ENCODE measurements at places on chromosomes 4 and X.
A peak's percentile ranks its signal among the peaks of the same experiment; 100 is the strongest.

DNA sequence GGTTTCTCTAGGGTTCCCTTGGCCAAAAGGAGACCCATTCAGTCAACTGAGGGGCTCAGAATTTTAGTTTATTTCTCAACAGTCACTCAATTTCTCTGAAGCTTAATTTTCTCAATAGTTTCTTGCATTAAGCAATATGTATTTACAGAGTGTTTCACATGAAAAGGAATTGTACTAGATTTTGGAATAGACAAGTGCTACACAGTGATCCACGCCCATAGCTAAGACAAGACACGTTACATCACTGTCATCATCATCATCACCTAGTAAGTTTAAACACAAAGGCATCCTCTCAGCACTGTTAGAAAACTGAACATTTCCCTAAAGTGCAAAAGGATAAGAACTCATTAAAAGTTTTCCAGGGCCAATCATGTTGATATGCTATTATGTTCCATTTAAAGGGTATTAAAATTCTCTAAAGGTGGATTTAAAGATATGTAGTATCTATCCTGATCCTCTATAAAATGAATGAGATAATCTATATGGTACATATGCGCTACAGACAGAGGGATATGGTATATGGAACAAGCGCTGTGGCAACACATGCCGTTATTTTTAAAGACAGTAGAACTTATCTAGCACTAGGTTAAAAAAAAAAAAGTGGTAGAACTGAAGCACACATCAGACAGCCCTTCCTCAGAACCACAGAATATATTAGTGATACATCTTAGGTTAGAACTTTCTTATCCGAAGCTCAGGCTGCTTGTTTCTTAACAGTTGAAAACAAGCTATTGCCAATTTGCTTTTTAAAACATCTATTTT is 12.1 kb downstream of the PPA2 start:
- DNase-seq, result no peak

- no peak for DNase-seq
Measured at GRCh38 chr4:4415806-4416805, 29.2 kb downstream of the NSG1 start.

- DNase-seq, result no peak
Measured at GRCh38 chrX:12366440-12366839, 228.2 kb downstream of the FRMPD4 start.

GRCh38 chr4:18291256-18291655 is 269.7 kb upstream of the LCORL start:
- no peak for DNase-seq

- peak; percentile 24 for DNase-seq
Measured at GRCh38 chrX:13863324-13863723, 46.4 kb upstream of the GPM6B start.

- no peak for DNase-seq
Measured at GRCh38 chr4:114562176-114562904, 36.3 kb upstream of the UGT8 start.

DNA sequence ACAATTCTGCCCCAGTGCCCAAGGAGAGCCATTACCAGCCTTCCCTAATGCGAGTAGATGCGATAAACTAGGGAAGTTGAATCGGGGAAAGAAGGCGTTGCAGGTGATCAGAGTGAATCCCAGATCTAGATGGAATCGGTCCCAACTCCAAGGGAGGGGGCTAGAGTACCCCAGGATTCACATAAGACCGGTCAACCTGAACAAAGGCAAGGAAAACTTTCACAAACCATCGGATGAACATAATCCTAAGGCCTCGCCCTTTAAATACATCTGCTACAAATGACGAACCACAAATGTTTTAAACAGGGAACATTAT is 11.2 kb upstream of the ZCCHC13 start:
- no peak for DNase-seq

- peak; percentile 59 for DNase-seq
Measured at GRCh38 chr4:47836641-47837093, 1.2 kb downstream of the CORIN start.

- DNase-seq, result no peak
Measured at GRCh38 chr4:54017308-54017707, 47.1 kb downstream of the CHIC2 start.

DNA sequence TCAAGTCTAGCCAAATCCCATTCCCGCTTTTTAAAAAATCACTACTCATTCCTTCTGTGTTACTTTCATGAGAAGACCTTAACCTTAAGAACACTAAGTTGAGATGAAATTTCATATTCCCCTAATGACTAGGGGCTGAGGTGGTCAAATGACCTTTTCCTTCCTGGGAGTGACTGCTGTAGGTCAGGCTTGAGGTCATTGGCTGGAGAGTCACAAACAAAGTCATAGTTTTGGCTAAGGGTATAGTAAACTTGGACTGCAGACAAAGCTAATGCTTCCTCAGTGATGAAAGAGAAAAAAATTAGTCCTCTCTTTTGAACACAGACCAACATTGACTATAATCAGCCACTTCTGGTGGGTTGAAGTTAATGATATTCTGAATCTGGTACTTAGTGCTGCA is 16.0 kb upstream of the FGF2 start:
- no peak for DNase-seq

GRCh38 chr4:182555997-182556418 is 312.8 kb downstream of the TENM3 start:
- peak; percentile 30 for DNase-seq

DNA sequence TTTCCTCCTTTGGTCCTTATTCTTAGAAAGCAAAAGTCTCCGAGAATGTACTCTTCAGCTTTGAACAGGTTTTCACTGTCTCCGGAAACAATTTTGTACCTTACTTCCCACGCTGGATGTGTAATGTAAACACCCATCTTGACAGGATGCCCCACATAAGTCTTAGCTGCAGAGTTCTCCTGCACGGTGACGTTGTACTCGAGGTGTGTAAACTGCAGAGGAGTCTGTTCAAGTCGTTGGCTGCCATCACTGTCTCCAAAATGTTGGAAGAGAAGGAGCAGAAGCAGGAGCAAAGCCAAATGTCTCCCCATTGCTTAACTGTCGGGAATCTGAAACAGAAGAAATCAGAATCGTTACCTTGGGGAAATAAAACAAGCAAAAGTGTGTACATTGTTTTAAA is 14.1 kb downstream of the FAT1 start:
- DNase-seq, result no peak

GRCh38 chrX:100650841-100651240 is 6.8 kb downstream of the SRPX2 start:
- no peak for DNase-seq

GRCh38 chrX:37776987-37777325 is 2.9 kb upstream of the CYBB start:
- no peak for DNase-seq

GRCh38 chrX:10326578-10326977 is 169.8 kb downstream of the CLCN4 start:
- DNase-seq, result peak; percentile 7

DNA sequence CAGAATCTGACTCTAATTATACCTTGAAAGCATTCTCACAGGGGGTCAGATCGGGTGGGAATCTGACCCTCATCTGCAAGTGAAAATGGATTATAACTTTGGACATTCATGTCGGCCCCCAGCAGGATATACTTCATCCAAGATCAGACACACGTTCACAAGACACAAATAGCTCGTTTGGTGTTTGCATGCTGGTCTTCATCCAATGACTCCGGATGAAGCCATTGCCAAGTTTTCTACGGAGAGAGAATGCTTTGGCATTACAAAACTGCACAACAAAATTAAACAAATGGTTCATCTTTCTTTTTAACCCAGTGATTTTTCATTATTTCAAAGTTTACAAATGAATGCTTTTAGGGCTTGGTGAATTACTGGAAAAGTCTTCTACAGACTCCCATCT is 105.5 kb downstream of the MID1 start:
- DNase-seq, result no peak

DNA sequence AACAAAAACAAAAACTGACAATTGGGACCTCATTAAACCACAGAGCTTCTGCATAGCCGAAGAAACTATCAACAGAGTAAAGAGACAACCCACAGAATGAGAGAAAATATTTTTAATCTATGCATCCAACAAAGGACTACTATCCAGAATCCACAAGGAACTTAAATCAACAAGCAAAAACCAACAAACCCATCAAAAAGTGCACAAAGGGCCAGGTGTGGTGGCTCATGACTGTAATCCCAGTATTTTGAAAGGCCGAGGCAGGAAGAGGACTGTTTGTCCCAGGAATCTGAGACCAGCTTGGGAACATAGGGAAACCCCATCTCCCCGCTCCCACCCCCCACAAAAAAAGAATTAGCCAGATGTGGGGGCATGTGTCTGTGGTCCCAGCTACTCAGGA is 10.7 kb downstream of the C4orf51 start:
- no peak for DNase-seq

- no peak for DNase-seq
Measured at GRCh38 chr4:142292231-142292630, 553.9 kb downstream of the INPP4B start.

- DNase-seq, result no peak
Measured at GRCh38 chr4:12170308-12170707, 741.6 kb upstream of the HS3ST1 start.

DNA sequence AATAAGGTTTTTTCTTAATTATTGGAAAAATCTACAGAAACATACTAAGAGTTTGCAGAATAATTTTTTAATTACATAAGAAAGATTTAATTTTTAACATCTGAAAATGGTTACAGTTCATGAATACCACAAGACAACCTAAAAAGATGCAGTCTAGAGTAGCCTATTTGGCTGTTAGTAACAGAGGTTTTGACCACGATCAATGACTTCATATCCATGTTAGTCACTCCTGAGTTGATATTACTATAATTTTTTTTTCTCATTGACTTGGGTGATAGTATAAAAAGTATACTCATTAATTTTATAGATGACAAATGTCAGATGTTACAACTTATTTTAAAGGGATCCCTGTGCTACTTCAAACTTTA is 272.5 kb downstream of the DCTD start:
- DNase-seq, result no peak

GRCh38 chrX:57906790-57907189 is 3.5 kb downstream of the ZXDA start:
- no peak for DNase-seq

DNA sequence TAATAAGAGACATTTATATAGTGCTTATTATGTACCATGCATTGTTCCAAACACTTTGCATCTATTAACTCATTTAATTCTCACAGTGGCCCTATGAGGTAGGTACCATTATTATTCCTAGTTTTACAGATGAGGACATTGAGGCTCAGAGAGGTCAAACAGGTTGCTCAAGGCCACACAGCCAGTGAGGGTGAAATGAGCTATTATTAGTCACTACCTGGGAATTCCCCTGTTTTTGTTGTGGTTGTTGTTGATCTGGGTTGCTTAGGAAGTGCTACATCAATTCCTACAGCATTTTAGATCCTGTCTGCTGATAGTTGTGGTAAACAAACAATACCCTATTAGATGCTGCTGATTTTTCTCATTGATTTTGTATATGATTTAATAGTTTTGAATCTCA is 41.2 kb downstream of the APLN start:
- no peak for DNase-seq

DNA sequence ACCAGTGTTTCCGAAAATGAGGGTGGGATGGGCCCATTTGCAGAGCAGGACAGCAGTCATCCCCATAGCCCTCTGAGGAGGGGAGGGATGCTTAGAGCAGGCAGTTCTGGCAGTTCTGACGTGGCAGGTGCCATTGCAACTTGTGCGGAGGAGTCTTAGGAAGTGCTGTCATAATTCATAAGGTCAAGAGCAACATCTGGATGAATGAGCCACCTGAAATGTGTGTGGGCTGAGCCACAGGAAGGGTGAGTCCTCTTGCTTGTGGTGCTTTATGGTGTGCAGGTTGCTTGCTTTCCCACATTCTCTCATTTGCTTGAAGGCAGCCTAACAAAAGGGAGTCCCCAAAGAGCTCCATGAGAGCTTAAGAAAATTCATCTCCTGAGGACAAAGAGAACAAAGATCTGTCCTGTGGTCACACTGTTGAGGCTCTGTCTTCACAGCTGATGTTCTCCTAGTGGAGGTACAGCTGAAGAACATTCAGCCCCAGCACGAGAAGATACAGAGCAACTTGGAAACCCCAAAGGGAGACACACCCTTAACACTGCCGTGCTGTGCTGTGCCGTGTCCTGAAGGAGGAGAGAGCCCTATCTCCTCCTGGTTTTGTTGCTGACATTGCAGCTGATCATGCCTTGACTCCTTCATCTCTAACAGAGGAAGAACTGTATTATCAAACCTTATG is 60.3 kb downstream of the DLG3 start:
- DNase-seq, result no peak

DNA sequence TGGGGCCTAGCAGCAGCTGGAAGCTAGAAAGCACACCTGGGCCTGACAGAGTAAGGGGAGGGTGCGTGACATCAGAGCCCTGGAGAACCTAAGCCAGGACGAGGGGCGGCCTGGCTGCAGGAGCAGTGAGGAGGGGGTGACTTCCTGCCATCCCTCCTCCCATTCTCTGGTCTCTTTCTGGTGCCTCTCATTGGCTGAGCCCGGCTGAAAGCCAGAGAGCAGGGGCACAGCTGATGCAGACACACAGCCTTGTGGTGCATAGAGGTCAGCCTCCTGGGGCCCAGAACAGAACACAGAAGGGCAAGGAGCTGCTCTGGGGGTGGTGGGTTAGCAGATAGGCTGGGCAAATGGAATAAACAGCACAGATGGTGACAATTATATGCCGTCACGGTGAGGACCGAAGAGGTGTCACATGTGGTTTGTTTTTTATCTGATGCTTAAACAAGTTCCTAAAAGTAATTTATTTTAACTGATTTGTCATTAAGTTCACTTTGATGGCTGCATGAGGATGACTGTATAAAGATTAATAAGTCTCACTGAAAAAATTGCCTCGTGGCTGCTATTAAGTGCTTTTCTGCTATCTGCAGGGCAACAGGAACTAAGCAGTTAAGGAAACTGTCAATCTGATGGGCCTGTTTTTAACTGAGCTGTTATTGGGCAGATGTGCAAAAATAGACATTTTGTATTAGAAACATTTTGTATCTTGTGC is 102.0 kb downstream of the FNIP2 start:
- no peak for DNase-seq

GRCh38 chr4:184684491-184685189 is 35.1 kb downstream of the PRIMPOL start:
- no peak for DNase-seq

Data from midbrain (tissue), 1 donor.